Hindlimb muscle (tissue), 1 donor: ENCODE measurements at places on chromosomes 4 and X. TPM values are rescaled to one million over a fixed set of nuclear protein-coding genes. Genes with fewer than 3 reads are reported as not detected.
A peak's percentile ranks its signal among the peaks of the same experiment; 100 is the strongest.

AMER1 gene
- polyA plus RNA-seq = 6.2 TPM

GPC3 gene
- 291 TPM for polyA plus RNA-seq

CT45A2 gene
- polyA plus RNA-seq = not detected

CENPE gene
- 3.4 TPM for polyA plus RNA-seq

CDKL2 gene
- polyA plus RNA-seq = not detected

- no peak for DNase-seq
Measured at GRCh38 chr4:15809058-15809457, 30.9 kb downstream of the CD38 start.

GRCh38 chr4:4590546-4590945, 48.7 kb upstream of the STX18 start:
- DNase-seq = peak; percentile 32

- no peak for DNase-seq
Measured at GRCh38 chrX:40064055-40064597, 33.6 kb downstream of the BCOR start.

GRCh38 chrX:13087322-13088155, 43.1 kb upstream of the FAM9C start:
- no peak for DNase-seq

GRCh38 chrX:71815121-71815905, 52.2 kb downstream of the CXorf49B start:
- DNase-seq = no peak

DNA sequence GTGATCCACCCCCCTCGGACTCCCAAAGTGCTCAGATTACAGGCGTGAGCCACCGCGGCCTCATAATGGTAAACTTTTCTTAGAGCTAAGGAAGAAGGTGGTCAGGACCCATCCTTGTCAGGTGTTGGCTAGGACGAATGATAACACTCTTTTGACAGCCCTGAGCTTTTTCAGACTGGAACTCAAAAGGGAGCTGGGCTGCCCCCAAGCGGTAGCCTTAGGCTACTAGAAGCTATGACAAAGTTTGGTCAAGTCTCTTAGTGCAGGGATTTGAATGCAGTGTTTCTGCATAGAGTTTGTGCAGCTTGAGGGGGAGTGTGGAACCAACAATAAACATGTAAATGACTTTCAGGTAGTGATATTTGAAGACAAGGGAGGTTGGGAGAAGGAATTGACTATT, 11.8 kb upstream of the HSD17B10 start:
- DNase-seq = no peak

DNA sequence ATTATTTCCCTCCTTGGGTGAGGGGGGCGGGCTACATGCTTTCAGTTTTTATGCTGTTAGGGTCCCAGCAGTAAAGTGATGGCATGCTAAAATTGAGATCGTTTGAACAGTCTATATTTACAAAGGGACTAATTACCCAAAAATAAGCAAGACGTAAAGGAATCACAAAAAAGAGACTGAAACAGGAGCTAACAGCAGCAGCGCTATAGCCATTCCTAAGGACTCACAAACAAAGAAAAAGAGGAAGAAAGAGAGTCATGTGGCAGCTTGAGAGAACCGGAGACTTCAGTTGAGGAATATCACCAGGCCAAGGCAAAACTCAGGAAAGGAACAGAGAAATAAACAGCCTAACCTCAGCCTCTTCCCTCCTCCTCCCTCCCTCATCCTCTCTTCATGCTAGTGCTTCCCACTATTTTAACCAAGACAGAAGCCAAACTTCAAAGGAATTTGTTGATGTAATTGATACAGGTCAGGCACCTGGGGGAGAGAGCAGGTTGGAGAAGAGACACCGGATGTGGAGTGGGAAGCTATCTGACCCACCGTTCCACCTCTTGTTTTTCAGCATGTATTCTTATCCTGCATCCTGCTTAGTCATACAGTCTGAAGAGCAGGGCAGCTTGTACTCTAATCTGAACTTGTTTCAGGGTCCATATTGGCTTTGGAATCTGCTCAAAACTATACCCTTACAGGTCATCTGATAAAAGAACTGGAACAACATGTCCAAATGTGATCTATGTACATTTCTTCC, 383.7 kb downstream of the NAF1 start:
- DNase-seq = no peak

GRCh38 chr4:87007528-87008446, 73.0 kb downstream of the AFF1 start:
- peak; percentile 68 for DNase-seq

DNA sequence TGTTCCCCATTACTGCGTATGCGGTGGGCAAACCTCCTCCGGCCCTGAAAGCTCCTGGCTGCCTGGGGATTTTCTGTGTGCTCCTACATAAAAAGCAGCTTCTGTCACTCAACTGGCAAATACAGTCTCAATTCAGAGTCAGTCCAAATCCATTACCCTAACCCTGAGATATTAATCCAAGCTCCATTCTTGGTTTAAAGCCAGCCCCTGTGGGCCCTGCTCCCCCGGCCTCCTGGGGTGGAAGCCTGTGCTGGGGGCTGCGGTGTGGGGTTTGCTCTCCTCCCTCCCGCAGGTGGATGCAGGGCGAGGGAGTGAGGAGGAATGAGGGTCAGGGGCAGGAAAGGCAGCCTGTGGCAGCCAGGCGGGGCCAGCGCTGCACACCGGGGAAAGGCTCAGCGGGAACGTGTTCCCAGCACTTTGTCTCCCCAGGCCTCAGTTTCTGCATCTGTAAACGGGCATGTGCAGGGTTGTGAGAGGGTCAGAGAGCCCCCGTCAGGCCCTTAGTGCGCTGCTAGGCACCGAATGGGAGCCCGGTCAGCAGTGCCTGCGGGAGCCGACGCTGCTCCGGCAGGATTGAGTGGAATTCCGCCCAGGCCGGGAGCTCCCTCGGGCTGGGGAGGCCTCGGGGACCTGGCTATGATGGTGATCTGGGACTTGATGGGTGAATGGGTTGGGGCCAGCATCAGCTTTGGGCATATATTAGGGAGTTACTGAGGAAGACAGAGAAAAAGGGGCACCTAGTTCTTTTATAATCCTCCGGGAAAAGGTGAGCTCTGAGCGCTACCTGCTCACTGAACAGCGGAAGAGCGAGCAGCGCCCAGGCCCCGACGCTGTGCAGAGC, 6.3 kb upstream of the RGS12 start:
- DNase-seq = no peak

DNA sequence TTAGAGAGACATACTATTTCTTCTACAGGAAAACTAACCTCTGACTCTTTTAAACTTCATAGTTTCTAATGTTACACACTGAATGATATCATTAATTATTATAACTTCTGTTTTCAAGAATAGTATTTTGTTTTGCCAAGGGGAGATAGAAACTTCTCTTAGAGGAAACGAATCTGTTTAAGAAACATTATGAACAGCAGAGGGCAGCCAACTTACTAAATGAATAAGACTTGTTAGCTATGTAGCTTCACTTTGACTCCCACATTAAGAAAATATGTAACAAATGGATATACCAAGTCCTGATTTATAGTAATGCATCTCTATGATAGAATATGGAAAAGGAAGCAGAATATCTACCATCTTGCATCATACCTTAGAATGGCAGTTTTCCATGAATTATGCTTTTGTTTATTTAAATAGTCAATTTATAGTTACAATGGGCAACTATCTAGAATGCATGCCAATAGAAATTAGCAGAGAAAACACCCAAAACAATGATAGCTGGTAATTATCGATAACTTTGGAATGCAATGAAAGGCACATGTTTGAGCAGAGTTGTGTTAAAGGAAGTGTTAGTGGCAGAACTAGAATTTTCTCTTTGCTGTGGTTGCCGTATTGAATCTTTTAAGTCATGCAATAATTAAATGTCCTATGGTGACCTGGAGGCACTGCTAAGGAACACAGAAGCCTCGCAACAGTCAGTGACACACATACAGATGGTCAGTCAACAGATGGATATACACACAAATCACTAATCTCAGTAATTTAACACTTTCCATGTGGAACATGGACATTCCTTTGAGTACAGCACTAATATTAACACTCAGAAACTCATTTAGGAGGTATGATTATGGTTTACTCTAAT, 105.7 kb upstream of the PDLIM3 start:
- peak; percentile 36 for DNase-seq

- no peak for DNase-seq
Measured at GRCh38 chr4:784401-785331, 41.3 kb downstream of the CPLX1 start.

GRCh38 chr4:102732678-102733077, 28.1 kb downstream of the MANBA start:
- DNase-seq = no peak

GRCh38 chr4:173039617-173040577, 128.7 kb upstream of the GALNT7 start:
- peak; percentile 27 for DNase-seq

DNA sequence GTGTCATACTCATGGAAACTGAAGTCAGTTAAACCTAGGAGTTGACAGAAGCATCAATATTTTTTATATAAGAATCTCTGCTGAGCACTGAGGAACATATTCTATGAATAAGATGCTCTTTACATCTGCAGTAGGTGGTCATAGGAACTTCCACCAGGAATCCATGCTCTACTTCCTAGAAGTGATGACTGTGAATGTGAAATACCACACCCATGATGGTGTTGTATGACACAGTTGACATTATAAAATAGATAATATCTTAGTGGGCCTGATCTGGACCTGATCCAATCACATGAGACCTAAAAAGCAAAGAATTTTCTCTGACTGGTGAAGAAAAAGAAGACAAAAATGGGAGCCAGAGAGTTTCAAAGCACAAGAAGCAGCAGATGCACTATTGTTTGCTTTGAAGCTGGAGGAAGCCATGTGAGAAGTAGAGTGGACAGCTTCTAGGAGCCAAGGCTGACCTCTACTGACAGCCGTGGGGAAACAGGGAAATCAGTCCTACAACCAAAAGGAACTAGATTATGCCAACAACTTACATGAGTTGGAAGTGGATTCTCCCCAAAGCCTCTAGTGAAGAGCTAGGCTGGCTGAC, 68.6 kb upstream of the HS3ST1 start:
- DNase-seq = no peak

- DNase-seq = no peak
Measured at GRCh38 chr4:34258176-34258575, 1986.1 kb downstream of the ARAP2 start.

GRCh38 chr4:46890056-46890455, 19.0 kb downstream of the COX7B2 start:
- no peak for DNase-seq

- no peak for DNase-seq
Measured at GRCh38 chr4:107823870-107824349, 822 bp upstream of the SGMS2 start.

- DNase-seq = no peak
Measured at GRCh38 chr4:97003715-97004114, 1139.6 kb downstream of the STPG2 start.

- DNase-seq = no peak
Measured at GRCh38 chr4:140581078-140581477, 12.3 kb upstream of the UCP1 start.
